ENCODE measurements at places on chromosomes 16 and 17. TPM values are rescaled to one million over a fixed set of nuclear protein-coding genes. Genes with fewer than 3 reads are reported as not detected.

- no peak for DNase-seq
- H3K27me3 ChIP-seq = no peaks in the 10 kb centered on the region
- no peaks in the 10 kb centered on the region for H3K36me3 ChIP-seq
These were observed 19.5 kb downstream of the SEC14L1 start for GRCh38 chr17:77160091-77160874.

GRCh38 chr17:38357486-38358123 is 6.0 kb downstream of the SOCS7 start:
- DNase-seq = no peak
- H3K4me3 ChIP-seq = no peak overlapping the region

- no peaks in the 10 kb centered on the region for H3K36me3 ChIP-seq
- no peak overlapping the region for H3K4me3 ChIP-seq
- no peak overlapping the region for H3K27ac ChIP-seq
- H3K4me1 ChIP-seq = peaks cover 11% of the 10 kb centered on the region
These were observed 10.0 kb upstream of the FASN start for GRCh38 chr17:82108038-82108437.

The ANKRD40CL gene
- total RNA-seq = not detected

DNA sequence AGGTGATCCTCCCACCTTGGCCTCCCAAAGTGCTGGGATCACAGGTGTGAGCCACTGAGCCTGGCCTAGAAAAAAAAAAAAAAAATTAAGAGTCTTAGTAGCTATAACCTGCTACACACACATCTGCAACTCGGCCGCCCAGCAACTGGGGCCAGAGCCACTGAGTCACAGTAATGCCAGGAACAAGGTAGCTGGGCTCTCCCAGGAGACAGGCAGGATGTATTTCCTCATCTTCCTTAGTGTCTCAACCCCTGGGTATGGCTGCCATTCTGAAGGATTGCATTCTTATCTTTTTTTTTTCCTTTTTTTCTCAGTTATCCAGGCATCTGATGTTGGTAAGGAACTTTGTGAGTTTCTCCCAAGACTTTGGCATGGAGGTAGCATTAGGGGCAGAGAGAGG is 7.1 kb upstream of the PSMD3 start:
- DNase-seq = no peak
- H3K4me1 ChIP-seq = no peaks in the 10 kb centered on the region
- H3K4me3 ChIP-seq = no peak overlapping the region
- H3K27ac ChIP-seq = no peak overlapping the region

- DNase-seq = no peak
- no peak overlapping the region for H3K4me3 ChIP-seq
- no peaks in the 10 kb centered on the region for H3K36me3 ChIP-seq
These were observed 63.5 kb downstream of the SPACA3 start for GRCh38 chr17:33055171-33055611.

DNA sequence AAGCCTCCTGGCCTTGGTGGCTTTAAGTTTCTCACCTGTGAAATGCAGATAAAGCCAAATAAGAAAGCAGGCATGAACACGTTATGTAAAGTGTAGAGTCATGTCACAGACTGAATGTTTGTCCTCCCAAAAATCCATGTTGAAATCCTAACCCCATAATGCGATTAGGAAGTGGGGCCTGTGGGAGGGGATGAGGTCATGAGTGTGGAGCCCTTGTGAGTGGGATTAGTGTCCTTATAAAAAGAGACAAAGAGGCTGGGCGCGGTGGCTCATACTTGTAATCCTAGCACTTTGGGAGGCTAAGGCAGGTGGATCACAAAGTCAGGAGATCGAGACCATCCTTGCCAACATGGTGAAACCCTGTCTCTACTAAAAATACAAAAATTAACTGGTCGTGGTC is 19.5 kb upstream of the C16orf78 start:
- no peaks in the 10 kb centered on the region for H3K36me3 ChIP-seq
- no peaks in the 10 kb centered on the region for H3K4me1 ChIP-seq
- H3K4me3 ChIP-seq = no peak overlapping the region
- peaks cover 18% of the 10 kb centered on the region for H3K27me3 ChIP-seq

DNA sequence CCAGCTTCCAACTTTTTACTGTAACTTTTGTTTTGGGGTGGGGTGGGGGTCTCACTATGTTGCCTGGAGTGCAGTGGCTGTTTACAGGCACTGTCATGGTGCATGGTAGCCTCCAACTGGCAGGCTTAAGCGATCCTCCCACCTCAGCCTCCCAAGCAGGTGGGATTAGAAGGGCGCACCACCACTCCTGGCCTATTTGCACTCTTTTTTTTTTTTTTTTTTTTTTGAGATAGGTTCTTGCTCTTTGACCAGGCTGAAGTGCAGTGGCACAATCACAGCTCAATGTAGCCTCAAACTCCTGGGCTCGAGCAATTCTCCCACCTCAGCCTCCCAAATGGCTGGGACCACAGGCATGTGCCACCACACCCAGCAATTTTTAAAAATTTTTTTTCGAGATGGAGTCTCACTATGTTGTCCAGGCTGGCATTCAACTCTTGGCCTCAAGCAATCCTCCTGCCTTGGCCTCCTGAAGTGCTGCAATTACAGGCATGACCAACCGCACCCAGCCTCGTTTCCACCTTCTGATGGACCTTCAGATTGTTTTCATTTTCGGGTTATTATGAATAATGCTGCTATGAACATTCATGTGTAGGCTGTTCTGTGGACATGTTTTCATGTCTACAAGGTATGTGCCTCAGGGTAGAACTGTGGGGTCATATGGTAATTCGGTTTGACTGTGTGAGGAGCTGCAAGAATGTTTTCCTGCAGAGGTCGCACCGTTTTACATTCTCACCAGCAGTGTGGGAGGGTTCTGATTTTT is 10.9 kb downstream of the TRAP1 start:
- H3K4me1 ChIP-seq = no peaks in the 10 kb centered on the region
- no peaks in the 10 kb centered on the region for H3K36me3 ChIP-seq
- H3K27me3 ChIP-seq = no peaks in the 10 kb centered on the region
- no peak overlapping the region for H3K27ac ChIP-seq
- no peak overlapping the region for H3K4me3 ChIP-seq

- no peak overlapping the region for H3K4me3 ChIP-seq
- no peak overlapping the region for H3K27ac ChIP-seq
- peaks cover 4% of the 10 kb centered on the region for H3K27me3 ChIP-seq
- H3K36me3 ChIP-seq = no peaks in the 10 kb centered on the region
- no peak for DNase-seq
These were observed 11.0 kb downstream of the ITGAM start for GRCh38 chr16:31270795-31271194.

The DHRS7C gene
- not detected for total RNA-seq

Measured in adrenal gland (tissue), 19 donors.